ENCODE measurements at places on chromosomes 2 and 18. TPM values are rescaled to one million over a fixed set of nuclear protein-coding genes. Genes with fewer than 3 reads are reported as not detected.

DNA sequence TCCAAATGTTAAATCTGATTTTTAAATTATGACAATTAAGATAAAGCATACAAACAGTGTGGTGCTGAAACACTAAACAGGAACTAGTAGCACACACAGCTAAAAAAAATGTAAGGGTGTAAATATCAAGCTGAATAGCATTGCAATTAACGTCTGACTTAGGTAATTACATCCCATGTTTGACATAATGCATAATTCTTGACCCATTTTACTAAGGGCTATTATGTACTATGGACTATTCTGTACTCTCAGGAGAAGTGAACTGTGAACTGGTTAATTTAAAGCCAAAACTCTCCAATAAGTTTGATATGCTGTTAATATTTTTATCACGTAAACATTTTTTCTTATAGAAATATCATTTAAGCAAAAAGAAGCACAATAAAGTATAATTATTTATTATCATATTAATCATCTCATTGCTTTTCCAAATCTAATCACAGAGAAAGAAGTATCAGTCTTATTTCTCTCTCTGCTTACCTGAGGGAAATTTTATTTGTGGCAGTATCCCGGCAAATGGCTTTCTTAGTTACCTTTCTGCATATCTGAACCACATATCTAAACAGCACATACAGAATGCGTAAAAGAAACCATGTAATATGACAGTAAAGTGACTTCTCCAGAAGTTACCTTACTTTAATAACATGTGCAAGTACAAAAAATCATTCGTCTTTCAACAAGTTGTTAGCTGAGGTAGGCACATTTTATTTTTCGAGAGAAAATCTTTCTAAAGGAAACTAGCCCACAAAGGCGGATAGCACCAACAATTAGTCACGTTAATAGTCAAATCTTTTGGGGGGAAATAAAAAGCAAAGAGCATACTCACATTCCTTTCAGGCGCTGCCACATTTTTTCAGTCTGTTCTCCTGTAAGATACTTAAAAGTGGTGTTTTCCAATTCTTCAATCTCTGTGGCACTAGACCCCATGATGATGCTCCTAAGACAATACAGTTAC lies 94.9 kb upstream of the PDE1A start:
- DNase-seq, result no peak

PKP4 gene
- total RNA-seq, result 57.0 TPM

GRCh38 chr2:237256887-237257286 lies 157.1 kb downstream of the COL6A3 start:
- no peak for DNase-seq

DNA sequence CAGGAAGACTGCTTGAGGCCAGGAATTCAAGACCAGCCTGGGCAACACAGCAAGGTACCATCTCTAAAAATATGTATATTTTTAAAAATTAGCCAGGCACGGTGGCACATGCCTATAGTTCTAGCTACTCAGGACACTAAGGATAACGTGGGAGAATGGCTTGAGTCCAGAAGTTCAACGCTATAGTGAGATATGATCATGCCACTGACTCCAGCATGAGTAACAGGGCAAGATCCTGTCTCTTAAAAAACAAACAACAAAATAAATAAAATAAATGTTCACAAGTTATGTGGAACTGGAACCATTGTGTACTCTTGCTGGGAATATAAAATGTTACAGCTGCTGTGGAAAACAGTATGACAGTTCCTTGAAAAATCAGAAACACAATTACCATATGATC lies 47.2 kb downstream of the USP34 start:
- no peak for DNase-seq

DNA sequence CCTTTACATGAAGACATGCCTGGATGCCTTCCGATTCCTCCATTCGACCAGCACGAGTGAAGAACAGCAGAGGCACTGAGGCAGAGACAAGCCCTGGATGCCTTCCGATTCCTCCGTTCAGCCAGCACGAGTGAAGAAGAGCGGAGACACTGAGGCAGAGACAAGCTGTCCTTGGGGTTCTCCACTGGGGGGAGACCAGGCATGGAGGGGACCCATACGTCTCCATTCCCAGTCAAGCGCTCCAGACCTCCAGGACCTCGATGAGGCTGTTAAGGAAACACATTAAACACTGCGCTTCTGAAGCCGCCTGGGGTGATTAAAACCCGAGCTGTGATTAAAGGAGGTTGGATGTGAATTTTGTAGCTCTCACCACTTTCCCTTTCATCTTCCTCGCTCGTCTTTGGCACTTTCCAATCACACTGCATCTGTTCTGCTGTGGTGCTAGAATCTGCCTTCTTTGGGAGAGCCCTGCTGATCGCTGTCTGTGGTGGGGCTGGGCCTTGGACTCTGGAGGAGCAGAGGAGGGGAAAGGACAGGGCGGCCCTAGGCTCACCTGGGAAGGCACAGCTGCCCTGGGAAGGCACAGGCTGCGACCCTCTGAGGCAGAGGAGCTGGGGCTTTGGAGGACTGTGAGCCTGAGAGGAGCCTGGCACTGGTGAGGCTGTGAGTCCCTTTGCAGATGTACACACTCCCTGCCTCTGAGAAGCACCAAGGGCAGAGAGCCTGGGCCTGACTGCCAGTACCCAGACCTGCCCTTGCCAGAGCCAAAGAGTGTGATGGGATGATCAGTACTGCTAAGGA lies 463.1 kb upstream of the HS6ST1 start:
- DNase-seq, result no peak

DNA sequence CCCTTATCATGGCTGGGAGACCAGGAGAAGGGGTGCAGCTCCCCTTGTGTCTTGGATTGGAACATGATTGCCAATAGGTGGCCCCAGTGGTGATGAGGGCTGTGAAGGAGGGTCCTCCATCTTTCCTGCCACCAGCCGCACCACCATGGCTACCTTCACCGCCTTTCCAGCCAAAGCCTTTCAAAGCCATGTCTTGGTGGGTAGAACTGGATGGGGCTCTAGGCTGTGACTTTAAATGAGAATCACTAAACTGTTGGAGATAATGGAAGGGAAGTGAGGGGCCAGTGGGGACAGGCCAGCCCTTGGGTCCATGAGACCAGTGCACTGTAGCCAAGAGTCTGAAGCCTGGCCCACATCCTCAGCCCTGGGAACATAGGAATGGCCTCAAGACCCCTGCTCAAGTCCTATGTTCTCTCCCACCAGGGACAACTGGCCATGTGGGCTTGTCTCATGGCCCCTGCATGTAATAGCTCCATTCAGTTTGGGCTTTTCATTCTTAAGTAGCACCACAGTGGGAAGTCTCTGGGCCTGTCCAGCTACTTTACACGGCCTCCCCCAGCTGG lies 345.7 kb downstream of the DYSF start:
- no peak for DNase-seq

CD8A gene
- 5.5 TPM for total RNA-seq

COLEC12 gene
- 79.2 TPM for total RNA-seq

GRCh38 chr18:24991141-24992060 lies 360.6 kb downstream of the ZNF521 start:
- no peak for DNase-seq

- no peak for DNase-seq
Measured at GRCh38 chr18:78766651-78767533, 212.7 kb upstream of the SALL3 start.

DNA sequence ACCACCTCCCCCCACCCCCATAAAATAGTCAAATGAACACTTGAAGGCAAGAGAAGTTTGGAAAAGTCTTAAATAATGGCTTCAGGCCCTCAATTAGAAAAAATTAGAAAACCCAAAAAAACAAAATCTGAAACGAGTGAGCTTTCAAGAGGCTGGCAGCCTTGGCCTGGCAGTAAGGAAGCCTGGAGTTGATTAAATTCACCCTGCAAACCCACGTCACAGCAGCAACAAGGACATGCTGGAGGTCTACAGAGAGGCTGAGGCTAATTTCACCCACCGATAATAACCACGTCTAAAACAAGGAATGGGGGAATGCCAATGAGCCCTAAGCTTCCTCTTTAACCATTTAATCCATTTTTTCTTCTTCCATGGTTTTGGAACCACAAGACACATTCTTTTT lies 122.7 kb upstream of the SMAD7 start:
- DNase-seq, result no peak

ADD2 gene
- total RNA-seq, result 2.1 TPM

PID1 gene
- total RNA-seq, result 48.0 TPM

DNA sequence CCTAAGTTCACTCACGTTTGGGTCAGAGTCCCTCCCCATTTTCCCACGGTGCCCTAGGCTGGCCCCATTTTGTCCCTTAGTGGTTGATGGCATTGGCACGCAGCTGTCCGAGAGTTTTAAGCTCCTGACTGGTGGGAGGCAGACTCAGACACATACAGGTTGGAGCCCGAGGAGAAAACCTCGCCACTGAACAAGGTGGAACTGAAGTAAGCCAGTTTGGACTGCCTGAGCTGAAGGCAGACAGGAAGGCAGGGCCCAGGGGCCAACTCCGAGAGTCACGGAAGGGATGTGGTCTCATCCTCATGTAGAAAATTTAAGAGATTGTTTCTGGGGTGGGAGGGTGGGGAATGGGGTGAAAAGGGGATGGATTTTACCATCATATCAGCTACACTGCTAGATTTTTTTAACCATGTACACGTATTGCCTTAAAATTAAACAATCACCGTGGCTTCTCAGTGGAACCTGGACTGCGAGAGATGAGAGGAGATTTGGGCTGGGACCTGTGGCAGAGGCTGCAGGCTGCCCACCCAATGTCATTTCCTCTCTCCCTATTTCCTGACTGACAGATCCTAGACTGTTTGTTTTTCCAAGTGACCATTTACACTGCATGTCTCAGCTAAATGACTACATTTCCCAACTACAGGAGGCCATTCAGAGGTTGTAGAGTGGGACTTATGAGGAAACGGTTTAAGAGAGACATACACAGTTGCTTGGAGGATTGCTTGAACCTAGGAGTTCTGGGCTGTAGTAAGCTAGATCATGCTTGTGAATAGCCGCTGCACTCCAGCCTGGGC lies 19.4 kb upstream of the NMUR1 start:
- peak; percentile 22 for DNase-seq

ARHGAP25 gene
- total RNA-seq, result 48.5 TPM

CD8B2 gene
- 0.21 TPM for total RNA-seq

- DNase-seq, result peak; percentile 23
Measured at GRCh38 chr2:119245076-119245840, 21.6 kb downstream of the STEAP3 start.

VWA3B gene
- total RNA-seq, result 7.9 TPM

DNA sequence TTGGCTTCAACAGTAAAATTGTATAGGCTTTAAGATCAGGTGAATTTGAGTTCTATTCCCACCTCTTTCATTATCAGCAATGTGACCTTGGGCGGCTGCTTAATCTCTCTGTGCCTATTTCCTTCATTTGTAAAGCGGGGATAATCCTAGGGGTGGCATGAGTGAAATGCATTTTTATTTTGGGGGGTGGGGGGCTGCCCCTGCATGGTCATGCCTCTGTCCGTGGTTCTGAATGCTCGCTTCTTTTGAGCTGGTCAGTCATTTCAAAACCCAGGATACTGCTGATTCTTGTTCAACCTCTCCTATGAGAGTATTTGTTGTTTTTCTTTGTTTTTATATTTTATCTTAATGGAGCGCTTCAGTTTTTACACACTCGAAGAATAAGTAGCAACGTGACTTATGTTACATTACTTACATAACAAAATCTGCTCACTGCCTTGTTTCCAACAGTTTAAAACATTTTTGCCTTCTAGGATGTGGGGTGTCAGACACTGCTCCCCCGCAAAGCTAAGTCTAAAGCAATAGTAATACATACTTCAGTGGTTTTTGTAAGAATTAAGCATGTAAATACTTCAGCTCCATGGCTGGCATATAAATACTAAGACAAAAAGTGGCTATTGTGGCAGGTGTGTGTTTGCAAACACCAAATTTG lies 152.6 kb upstream of the PELI1 start:
- no peak for DNase-seq

SEC11C gene
- 76.3 TPM for total RNA-seq

GRCh38 chr2:219250049-219250781 lies 2.8 kb upstream of the TUBA4B start:
- no peak for DNase-seq

ESPNL gene
- total RNA-seq, result 0.09 TPM

BBS5 gene
- total RNA-seq, result 7.0 TPM

DNA sequence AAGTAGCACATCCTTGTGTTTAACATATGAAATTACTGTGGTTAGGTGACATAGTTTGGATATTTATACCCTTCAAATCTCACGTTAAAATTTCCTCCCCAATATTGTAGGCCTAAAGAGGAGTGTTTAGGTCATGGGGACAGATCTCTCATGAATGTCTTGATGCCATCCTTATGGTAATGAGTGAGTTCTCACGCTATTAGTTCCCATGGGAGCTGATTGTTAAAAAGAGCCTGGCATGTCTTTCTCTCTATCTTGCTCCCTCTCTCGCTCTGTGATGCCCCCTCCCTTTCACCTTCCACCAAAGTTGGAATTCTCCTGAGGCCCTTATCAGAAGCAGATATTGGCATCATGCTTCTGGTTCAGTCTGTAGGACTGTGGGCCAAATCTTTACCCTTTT lies 660.1 kb downstream of the ADCYAP1 start:
- DNase-seq, result no peak

GRCh38 chr18:32511147-32511546 lies 40.5 kb upstream of the GAREM1 start:
- DNase-seq, result no peak

DNA sequence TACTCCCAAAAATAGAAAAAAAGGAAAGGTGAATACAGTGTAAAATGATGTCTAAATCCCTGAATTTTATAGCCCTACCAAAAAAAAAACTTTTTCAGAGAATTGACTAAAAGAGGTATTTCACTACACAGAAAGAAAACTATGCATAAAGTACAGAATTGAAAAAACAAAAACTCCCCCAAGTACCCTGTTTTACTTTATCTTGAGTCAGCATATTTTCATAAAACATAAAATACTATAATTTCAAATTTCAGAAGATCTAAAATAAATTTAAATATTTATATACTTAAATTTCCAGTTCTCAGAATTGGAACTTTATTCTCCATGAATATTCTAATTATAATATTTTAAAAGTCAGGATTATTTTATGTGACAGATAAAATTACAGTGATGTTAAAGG lies 10.1 kb downstream of the NCKAP1 start:
- DNase-seq, result no peak

KLHL30 gene
- 0.71 TPM for total RNA-seq

- no peak for DNase-seq
Measured at GRCh38 chr2:32452338-32453064, 95.7 kb downstream of the BIRC6 start.

DNA sequence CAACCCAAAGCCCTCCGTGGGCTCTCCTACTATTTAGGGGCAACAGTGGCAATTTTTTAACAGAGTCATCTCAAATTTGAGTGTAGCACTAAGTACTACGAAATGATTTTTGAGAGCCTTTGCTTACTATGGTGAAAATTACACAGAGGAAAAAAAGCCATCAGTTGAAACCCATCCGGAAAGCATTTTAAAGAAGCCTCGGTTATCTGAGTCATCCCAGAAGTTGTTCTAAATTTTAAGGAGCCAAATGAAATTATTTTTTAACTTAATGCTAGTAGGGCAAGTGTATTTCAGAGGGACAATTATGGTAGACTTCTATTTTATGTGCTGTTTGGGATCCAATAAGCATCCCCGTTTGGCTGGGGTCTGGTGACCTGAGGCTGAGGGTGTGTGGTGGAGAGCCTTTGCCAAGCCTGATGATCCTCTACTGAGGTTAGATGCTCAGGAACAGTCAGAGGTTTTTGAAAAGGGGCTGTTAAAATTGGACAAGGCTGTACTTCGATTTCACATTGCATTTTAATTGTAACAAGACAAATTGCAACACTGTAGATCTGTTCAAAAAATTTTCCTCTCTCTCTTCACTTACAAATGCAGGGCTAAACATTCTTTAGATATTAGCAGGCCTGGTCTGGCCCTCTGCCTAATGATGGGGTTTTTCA lies 47.0 kb downstream of the RAPGEF4 start:
- no peak for DNase-seq

GAD1 gene
- total RNA-seq, result not detected

DSEL gene
- total RNA-seq, result 11.1 TPM

MGAT4A gene
- 82.0 TPM for total RNA-seq

CYRIA gene
- total RNA-seq, result 29.4 TPM

GRCh38 chr2:14781142-14781541 lies 148.6 kb downstream of the LRATD1 start:
- DNase-seq, result no peak
